Common myeloid progenitor, CD34-positive (primary cell): ENCODE measurements at places on chromosomes 16 and 17.
A peak's percentile ranks its signal among the peaks of the same experiment; 100 is the strongest.

GRCh38 chr17:41865596-41865893 lies 322 bp upstream of the KLHL11 start:
- DNase-seq = no peak
- no peak overlapping the region for H3K27ac ChIP-seq
- no peaks in the 10 kb centered on the region for H3K27me3 ChIP-seq
- H3K36me3 ChIP-seq = peaks cover 32% of the 10 kb centered on the region

- no peak overlapping the region for H3K27ac ChIP-seq
- DNase-seq = no peak
- H3K4me1 ChIP-seq = peaks cover 14% of the 10 kb centered on the region
- no peak overlapping the region for H3K4me3 ChIP-seq
Measured at GRCh38 chr17:77306790-77307478, 166.2 kb downstream of the SEC14L1 start.

GRCh38 chr17:42920922-42921321 lies 20.3 kb downstream of the G6PC1 start:
- DNase-seq = no peak
- no peak overlapping the region for H3K4me3 ChIP-seq
- H3K4me1 ChIP-seq = peaks cover 14% of the 10 kb centered on the region
- H3K27ac ChIP-seq = no peak overlapping the region

DNA sequence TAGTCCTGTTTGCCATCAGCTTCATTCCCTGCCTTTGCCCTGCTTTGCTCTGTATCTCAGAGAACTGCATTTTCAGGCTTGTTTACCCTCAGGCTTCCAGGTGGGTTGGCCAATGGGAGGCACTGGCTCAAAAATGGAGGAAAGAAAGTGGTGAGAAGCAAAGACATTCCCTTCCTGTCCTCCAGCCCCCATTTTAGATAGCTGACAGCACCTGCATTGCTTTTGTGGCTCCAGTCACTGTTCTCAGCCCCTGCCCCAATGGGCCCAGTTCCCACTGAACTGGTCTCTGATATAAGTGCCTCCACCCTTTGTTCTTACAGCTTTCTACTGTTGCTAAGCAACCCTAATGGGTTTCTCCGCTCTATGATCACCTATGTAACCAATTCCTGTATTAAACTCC lies 19.4 kb upstream of the SDK2 start:
- no peaks in the 10 kb centered on the region for H3K27me3 ChIP-seq
- no peak overlapping the region for H3K4me3 ChIP-seq
- H3K36me3 ChIP-seq = no peaks in the 10 kb centered on the region
- H3K27ac ChIP-seq = no peak overlapping the region

DNA sequence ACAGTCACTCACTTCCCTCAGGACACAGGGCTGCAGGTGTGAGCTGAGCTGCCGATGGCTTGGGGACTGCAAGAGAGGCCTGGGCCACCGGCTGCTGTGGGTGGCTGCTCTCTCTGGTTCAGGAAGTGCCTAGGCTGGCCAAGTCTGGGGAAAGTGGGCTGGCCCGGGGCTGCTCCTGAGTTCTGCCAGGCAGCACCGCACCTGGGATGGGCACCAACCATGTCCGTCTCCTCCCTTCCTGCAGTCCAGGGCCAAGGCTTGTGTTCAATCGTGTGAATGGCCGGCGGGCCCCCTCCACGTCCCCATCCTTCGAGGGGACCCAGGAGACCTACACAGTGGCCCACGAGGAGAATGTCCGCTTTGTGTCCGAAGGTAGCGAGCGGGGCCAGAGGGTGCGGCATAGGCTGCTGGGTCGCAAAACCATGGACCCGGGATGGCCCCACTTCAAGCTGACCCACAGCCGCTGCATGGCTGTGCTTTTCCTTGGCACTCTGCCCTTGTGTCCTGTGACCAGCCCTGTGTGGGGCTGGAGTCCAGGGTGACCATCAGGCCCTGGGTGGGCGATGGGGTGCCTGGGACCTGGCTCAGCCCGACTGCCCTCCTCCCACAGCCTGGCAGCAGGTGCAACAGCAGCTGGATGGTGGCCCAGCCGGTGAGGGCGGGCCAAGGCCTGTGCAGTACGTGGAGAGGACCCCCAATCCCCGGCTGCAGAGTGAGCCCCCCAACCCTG lies 1.8 kb upstream of the WDR90 start:
- no peak overlapping the region for H3K4me3 ChIP-seq
- H3K27ac ChIP-seq = no peak overlapping the region
- H3K4me1 ChIP-seq = peaks cover 40% of the 10 kb centered on the region
- no peaks in the 10 kb centered on the region for H3K36me3 ChIP-seq
- DNase-seq = no peak

DNA sequence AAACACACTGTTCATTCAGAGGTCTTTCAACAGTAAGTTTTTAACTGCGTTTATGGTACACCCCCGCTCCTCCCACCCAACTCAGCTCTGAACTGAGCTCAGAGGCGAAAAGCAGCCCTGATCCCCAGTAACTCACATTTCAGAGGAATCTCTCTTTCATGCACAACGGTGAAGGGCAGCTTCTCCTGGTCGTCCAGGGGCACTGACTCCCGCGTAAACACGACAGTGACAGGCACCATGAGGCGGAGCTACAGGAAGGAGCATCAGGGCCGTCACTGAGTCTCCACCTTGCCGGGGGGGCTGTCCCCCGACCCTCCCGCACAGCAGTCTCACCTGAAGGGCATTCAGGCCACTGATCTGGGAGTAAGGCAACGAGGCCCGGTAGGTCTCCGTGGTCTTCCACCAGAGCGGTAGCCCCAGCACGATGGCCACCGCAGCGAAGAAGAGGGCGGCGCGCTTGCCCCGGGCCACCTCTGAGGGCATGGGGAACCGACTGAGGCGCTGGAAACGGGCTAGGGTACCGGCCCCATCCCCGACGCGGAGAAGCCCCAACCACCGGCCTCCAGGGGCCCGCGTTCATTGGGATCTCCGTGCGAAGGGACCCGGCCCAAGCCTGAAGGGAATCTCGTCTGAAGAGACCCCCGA lies 486 bp downstream of the PIGS start:
- peak overlapping the region; percentile 93 for H3K4me3 ChIP-seq
- H3K36me3 ChIP-seq = no peaks in the 10 kb centered on the region
- H3K4me1 ChIP-seq = peaks cover 33% of the 10 kb centered on the region
- peak overlapping the region; percentile 79 for H3K27ac ChIP-seq

DNA sequence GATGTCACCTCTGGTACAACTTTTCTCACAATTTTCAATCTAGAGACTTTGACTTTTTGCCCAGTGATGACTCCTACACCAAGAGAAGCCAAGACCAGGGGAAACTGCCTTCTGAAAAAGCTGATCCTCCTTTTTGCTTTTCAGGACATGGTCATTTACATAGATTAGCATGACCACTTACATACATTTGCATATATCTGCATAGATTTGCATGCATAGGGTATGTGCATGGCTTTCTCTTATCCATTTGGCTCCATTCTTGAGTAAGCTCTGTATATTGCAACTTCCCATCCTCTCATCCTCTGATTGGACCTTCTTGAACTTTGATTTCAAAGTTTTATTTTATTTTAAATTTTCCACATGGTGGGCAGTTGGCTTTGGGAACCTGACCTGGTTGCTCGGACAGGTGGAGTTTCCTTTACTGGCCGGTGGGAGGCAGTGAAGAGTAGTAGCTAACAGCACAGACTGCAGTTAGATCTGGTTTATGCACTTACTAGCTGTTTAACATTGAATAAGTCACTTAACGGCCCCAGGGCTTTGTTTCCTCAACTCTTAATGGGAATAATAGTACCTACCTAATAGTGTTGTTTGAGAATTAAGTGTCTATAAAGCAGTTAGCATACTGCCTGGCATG lies 92.9 kb downstream of the GPR139 start:
- no peak overlapping the region for H3K4me3 ChIP-seq
- H3K36me3 ChIP-seq = no peaks in the 10 kb centered on the region
- peak; percentile 13 for DNase-seq
- no peak overlapping the region for H3K27ac ChIP-seq
- H3K4me1 ChIP-seq = no peaks in the 10 kb centered on the region

- no peak overlapping the region for H3K4me3 ChIP-seq
- no peaks in the 10 kb centered on the region for H3K27me3 ChIP-seq
- H3K36me3 ChIP-seq = no peaks in the 10 kb centered on the region
- H3K4me1 ChIP-seq = no peaks in the 10 kb centered on the region
- no peak for DNase-seq
Measured at GRCh38 chr16:50455288-50455845, 86.6 kb upstream of the BRD7 start.

- no peak overlapping the region for H3K27ac ChIP-seq
- H3K27me3 ChIP-seq = no peaks in the 10 kb centered on the region
- peak overlapping the region; percentile 80 for H3K4me3 ChIP-seq
Measured at GRCh38 chr17:17723354-17724261, 42.4 kb downstream of the RAI1 start.

- no peaks in the 10 kb centered on the region for H3K4me1 ChIP-seq
- no peaks in the 10 kb centered on the region for H3K27me3 ChIP-seq
- no peak overlapping the region for H3K4me3 ChIP-seq
- H3K36me3 ChIP-seq = peaks cover 42% of the 10 kb centered on the region
Measured at GRCh38 chr16:68064791-68065365, 20.3 kb upstream of the NFATC3 start.

- H3K27me3 ChIP-seq = peaks cover 6% of the 10 kb centered on the region
- no peak overlapping the region for H3K27ac ChIP-seq
- H3K36me3 ChIP-seq = no peaks in the 10 kb centered on the region
- H3K4me3 ChIP-seq = no peak overlapping the region
- H3K4me1 ChIP-seq = no peaks in the 10 kb centered on the region
- no peak for DNase-seq
Measured at GRCh38 chr17:39812466-39812865, 51.6 kb downstream of the IKZF3 start.
